ENCODE measurements at places on chromosomes 2 and 18.

DNA sequence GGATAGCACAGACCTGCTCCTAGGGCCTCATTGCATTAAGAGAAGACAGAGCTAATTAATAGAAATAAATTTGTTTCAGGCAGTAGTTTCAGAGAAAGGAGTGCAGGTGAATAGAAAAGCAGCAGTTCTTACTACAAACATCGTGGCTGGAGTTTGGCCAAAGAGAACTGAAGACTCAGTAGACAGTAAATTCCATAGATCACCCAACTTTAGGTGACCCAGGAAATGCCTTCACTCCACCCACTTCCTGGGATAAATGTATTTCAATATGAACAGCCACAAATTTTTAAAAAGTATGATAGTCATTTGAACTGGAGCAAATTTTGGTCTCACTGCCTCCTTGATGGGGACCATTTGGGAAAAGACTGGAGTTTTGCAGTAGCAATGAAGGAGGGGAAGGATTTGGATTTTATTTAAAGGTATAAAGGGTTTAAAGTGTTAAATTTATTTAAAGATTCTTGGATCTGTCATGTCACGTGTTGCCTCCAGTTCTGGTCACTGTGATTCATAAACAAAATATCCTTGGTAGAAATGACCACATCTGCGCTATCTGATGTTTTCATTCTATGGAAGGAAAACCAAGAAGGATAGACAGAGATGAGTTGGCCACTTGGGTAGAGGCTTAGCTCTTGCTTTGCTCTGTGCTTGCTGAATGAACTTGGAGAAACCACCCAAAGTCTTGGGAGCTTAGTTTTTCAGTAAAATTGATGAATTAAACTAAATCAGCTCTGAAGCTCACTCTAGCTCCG lies 390.2 kb downstream of the THSD7B start:
- no peak for DNase-seq

GRCh38 chr2:86704459-86704971 lies 15.6 kb upstream of the RMND5A start:
- no peak for DNase-seq

DNA sequence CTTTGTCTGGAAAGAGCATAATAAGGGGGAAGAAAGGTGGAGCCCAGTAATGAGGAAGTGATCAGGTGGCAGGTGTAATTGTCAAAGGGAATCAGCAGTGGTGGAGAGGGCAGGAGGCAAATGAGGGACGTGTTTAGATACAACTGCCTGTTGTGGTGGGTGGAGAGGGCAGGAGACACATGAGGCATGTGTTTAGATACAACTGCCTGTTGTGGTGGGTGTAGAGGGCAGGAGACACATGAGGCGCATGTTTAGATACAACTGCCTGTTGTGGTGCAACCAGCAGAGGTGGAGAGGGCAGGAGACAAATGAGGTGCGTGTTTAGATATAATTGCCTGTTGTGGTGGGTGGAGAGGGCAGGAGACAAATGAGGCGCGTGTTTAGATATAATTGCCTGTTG lies 173.1 kb downstream of the ANKRD30B start:
- DNase-seq: no peak

GRCh38 chr2:54262015-54262765 lies 6.2 kb upstream of the TSPYL6 start:
- DNase-seq: no peak

GRCh38 chr18:76985156-76985950 lies 147.2 kb downstream of the MBP start:
- no peak for DNase-seq

DNA sequence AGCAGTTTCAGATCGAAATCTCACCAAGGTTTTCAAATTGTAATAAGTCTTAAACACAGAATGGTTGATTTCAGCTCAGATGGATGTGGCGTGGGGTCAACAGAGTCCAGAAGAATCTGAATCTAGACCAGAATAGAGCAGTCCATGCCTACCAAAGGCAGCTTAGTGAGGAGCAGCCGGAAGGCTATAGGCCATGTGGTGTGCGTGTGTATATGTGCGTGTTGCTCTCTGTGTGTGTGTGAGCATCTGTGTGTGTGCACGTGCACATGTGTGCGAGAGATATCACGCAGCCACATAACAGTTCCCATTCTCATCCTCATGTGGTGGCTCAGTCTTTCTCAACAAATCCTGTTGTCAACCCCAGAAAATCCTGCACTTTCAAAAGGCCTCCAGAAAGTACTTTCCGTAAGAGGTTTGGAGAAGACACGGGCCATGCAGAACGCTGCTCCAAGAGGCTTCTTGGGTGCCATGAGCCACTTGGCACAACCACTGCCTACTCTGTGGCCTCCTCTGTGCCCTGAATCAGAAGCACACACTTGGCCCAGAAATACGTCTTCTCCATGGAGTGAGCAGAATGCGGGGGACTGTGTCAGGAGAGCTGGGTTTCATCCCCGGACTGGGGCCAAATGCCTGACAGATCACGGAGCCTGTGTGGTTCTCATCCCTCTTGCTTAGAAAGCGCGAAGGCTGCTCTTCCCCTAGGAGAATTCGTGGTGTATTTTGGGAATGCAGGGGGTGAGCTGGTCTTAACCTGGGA lies 67.3 kb downstream of the ACKR3 start:
- DNase-seq: no peak

DNA sequence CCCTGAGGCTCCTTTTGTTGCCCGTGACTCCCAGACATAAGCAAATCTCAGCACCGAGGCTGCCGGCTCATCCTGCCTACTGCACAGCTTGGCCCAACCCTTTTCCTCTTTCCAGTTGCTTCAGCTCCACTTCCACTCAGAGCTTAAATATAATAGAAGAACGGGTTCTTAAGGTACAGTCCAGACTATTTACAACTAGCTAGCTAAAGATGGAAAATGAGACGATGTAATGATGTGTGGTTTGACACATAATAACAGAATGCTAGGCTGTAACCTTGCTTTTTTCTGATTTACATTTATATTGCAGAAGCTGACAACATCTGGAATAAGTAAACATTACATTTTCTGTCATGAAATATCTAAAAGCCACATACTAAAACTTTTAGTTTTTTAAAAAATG lies 26.9 kb upstream of the ATP9B start:
- no peak for DNase-seq

DNA sequence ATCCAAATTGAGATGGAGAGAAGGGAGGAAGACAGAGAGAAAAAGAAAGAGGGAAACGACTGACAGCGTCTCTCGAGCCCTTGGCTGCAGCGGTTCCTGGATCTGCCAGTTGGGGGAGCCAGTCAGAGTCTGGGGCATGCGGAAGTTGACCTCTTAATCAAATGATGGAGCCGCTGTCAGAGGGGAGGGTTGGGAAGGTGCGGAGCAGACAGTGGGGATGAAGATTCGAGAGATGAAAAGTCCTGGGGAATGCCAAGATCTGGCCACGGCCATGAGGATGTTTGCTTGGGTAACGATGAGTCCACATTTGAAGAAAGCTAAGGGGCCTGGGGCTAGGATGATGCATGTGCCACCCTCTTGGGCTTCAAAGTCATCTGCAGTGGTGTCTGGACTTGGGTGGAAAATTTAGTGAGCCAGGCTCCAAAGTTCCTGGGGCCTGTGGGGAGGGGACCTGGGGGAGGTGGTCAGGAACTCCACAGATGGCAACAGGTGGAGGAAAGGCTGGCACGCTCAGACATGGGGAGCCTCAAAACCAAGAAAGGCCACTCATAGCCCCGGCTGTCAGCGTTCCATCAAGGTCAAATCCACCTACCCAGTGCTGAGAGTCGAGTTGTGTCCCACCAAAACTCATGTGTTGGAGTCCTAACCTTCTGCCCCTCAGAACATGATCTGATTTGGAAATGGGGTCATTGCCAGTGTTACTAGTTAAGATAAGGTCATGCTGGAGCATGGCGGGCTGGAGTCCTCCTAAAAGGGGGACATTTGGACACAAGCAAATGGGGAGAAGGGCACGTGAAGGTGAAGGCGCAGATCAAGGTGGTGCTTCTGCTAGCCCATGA lies 200.1 kb downstream of the NDUFA10 start:
- DNase-seq: no peak

- no peak for DNase-seq
These were observed 40.6 kb downstream of the ZRANB3 start for GRCh38 chr2:135490376-135490775.

DNA sequence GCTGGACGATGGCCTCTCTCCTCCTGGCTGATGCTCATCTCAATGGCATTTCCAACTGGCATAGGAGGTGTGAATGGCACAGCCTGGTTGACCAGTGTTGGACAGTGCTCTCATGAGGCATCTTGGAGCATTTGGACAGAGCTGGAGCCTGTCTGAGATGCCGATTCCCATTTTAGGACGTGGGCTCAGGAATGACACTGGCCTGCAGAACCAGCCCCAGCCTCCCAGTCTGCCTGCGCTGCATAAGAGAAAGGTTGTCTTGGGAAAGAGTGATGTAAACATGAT lies 118.2 kb upstream of the COPS8 start:
- no peak for DNase-seq

GRCh38 chr2:178933493-178933892 lies 116.4 kb downstream of the CCDC141 start:
- no peak for DNase-seq

Data from NCI-H2081 treated with DMSO at 0.1 percent for 48 hours (cell line).